ENCODE measurements at places on chromosomes 5 and 9.

GRCh38 chr5:37549411-37549810, 170.3 kb downstream of the WDR70 start:
- DNase-seq, result no peak

- DNase-seq, result no peak
Measured at GRCh38 chr5:141528291-141528984, 39.6 kb downstream of the PCDHGC5 start.

GRCh38 chr5:3598207-3598606, 2.6 kb downstream of the IRX1 start:
- no peak for DNase-seq

GRCh38 chr5:128782446-128782845, 182.8 kb upstream of the SLC27A6 start:
- DNase-seq, result no peak

DNA sequence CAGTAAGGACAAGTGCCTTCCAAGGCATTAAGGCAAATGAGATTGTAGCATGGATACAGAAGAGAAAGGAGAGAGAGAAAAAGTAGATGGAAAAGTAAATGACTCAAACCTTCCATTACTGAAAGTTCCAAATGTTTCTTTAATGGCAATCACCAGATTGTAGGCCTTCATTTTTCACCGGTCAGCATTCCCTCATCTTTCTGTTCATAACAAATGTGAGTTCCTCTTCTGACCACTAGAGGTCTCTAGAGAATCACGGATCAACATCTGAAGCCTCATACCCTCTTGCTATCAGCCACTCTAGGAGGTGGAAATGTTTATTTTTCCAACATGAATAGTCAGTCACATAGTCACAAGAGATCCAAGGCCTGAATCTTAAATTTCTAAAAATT, 73.6 kb upstream of the RPS23 start:
- no peak for DNase-seq
